CD14-positive monocyte (primary cell): ENCODE measurements at places on chromosomes 1 and 21.
A peak's percentile ranks its signal among the peaks of the same experiment; 100 is the strongest.

- no peak for DNase-seq
These were observed 160.5 kb downstream of the RASAL2 start for GRCh38 chr1:178254433-178254832.

DNA sequence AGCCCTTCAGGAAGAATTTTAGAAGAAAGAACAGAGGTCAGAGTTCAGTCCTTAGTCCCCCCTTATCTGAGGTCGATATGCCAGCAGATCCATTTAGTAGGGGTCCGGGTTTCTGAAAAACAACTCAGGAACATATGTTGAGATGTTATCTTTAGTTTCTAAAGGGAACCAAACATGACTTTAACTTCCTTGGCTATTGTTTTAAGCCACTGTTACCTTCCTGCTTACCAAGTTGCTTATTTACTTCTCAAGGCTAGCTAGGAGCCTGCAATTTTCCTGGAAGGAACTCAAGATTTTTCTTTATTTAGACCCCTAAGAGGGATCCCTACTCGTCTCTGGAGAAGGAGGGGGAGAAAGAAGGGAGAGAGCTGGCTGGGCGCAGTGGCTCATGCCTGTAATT, 54.3 kb downstream of the KCNC4 start:
- no peak for DNase-seq

- no peak for DNase-seq
These were observed 52.5 kb upstream of the KCNA3 start for GRCh38 chr1:110727246-110727645.

GRCh38 chr1:186578325-186579016, 101.8 kb downstream of the PTGS2 start:
- no peak for DNase-seq

GRCh38 chr1:206555473-206555935, 48.2 kb downstream of the RASSF5 start:
- no peak for DNase-seq

GRCh38 chr1:224816062-224816461, 113.4 kb upstream of the DNAH14 start:
- DNase-seq = no peak

GRCh38 chr1:206577626-206578025, 34.6 kb downstream of the EIF2D start:
- no peak for DNase-seq

GRCh38 chr1:245188403-245188802, 33.6 kb downstream of the KIF26B start:
- peak; percentile 54 for DNase-seq

DNA sequence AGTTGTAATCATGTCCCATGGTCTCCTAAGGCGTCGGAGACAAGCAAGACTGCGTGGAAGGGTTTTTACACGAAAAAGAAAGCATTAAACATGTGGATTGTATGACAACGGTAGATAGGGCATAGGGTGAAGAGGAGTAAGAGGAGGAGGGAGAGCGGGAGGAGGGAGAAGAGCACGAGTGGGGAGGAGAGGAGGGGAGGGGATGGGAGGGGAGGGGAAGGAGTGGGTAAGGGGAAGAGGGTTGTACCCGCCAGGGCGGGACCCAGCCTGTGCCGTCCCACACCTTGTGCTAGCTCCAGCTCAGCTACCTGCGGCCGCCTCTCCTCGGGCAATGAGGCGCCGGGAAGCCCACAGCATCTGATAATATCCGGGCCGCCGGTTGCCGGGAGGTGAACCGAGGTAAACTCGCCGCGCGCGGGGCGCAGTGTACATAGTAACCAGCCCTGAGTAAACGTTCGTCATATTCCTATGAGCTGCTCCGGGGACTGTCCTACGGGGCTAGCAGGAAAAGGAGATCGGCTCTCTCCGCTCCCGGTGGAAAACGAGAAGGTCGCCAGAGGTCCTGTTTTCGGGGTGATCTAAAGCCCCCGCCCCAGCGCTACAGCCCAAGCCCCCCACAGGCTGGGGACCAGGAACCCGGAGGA, 449 bp upstream of the RCAN3 start:
- peak; percentile 38 for DNase-seq

DNA sequence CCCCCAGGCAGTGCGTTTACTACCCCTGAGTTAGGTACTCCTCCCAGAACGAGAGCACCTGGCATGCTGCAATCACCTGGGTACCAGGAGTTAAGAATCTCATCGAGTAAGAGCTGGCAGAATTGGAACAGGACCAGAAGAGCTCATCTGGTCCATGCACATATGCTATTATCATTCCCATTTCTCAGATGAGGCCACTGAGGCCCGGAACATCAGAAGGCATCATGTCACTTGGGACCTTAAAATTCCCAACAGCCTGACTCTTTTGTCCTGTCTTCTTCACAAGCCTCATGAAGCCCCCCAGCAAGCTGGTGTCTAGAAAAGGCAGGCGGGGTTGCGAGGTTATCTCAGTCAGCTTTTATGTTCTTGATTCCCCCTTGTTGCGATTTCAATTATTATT, 13.9 kb upstream of the IFFO2 start:
- DNase-seq = no peak

DNA sequence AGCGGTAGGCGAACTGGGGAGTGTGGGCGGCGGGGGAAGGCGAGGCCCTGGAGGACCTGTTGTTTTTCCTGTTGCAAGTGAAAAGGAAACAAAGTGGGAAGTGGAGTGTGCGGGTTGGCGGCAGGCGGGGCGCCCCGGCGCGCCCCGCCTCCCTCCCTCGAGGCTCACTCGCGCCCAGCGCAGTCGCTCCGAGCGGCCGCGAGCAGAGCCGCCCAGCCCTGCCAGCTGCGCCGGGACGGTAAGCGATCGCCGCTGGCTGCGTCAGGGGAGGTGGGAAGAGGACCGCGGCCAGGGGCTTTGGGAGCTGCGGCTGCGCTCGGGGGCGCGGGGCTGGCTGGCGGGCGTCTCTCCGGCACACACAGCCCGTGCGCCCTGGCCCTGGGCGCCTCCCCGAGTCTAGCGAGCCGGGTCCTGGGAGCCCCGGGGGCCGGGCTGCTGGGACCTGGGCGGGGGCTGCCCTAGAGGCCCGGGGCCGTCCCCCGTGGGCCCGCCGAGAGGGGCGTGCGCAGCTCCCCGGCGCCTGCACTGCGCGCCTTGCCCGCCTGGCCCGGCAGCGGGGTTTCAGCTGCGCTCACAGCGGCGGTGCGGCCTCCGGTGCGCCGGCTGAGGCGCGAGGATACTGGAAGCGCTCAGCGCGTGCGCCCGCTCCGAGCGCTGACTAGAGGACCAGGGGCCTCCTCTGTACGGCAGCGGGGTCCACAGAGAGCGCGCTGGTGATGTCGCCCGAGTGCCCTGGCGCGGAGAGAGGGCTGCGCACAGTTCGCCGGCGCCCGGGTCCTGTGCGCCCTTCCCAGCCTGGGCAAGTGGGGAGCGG, at the start of gene PIK3CD:
Gene PIK3CD (plus strand): TSS at position 167 of the 814 bp plus-strand sequence. CDS start 58,725 bp downstream, outside the sequence.
- DNase-seq = peak; percentile 54

DNA sequence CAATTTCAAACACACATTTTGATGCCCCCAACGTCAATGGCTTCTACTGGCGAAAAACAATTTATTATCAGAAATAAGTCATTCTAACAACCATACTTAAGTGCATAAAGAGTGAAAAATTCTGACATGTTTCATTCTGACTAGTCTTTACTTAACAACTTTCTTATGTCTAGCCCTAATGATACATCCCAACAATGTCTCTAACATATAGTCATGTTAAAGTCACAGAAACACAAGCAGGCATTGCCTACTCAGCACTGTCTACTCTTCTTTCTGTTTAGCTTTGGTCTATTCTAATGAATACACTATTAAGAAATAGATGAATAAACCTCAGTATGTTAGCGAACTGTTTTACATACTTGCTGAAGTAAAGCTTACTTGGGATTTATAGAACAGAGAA, 105.8 kb upstream of the DUSP10 start:
- no peak for DNase-seq

GRCh38 chr21:45544449-45545235, 2.4 kb upstream of the SLC19A1 start:
- DNase-seq = no peak

DNA sequence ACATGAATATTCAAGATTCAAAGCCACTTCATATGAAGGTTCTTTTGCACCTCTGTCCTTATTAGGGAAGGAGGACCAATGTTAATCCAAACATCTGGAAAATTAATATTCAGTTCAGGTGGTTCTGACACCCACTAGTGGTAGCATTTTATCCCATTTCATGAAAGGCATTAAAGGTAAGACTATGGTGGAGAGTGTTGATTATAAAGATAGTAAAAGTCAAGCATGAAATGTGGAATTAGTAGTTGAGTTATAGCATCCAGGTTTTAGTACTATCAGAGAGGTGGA, 17.5 kb upstream of the YTHDF2 start:
- DNase-seq = no peak

DNA sequence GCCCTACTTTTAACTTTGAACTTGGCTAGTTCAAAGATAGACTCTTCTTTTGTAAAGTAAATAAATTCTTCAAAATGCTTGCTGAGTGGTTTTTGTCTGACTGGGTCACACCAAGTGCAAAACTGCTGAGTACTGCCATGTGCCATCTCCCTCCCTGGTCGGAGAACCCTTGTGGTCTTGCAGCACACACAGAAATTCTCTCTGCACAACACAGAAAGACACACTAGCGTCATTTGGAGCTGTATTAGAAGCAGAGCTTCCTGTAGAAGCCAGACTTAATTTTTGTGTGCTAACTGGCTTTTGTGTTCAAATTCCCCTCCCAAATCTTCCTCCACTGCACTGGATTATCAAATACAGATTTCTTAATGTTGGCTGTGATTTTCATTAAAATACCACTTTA, 2.5 kb downstream of the PSMB4 start:
- DNase-seq = no peak

GRCh38 chr1:69376408-69376807, 191.3 kb upstream of the LRRC7 start:
- DNase-seq = no peak

DNA sequence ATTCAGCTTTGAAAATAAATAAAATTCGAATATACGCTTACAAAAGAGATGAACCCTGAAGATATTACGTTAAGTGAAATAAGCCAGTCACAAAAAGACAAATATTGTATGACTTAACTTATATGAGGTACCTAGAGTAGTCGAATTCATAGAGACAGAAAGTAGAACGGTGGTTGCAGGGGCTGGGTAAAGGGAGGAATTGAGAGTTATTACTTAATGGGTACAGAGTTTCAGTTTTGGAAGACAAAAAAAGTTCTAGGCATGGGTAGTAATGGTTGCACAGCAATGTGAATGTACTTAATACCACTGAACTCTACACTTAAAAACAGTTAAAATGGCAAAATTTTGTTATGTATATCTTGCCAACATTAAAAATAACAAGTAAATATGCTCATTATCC, 48.6 kb upstream of the ZNHIT6 start:
- no peak for DNase-seq

GRCh38 chr21:32958288-32959002, 67.3 kb upstream of the OLIG2 start:
- DNase-seq = no peak

DNA sequence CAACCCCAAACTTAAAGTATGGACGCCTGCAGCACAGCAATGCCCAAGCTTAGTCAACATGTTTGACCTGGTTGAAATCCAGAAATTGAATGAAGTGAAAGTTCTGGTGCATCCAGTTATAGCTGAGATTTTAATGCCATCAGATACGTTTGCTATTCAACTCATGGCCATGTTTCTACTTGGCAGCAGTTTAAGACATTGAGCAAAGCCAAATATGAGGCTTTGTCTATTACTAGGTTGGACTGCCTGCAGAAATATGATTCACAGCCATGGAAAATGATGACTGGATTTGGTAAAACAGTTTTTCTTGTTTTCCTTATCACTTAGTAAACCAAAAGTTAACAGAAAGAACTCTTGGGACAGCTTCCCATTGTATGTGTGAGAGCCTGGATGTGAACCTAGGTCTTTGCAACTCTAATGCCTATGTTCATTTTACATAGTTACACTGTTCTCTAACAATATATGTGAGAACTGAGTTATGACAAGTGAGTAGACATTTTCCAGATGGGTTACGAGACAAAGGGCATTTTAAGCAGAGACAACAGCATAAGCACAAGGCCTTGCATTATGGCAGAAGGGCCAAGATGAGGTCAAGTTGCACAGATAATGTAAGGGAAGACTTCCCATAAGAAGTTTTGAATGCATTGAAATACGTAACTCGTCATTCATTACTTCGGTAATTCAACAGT, 32.4 kb upstream of the MYSM1 start:
- DNase-seq = no peak

DNA sequence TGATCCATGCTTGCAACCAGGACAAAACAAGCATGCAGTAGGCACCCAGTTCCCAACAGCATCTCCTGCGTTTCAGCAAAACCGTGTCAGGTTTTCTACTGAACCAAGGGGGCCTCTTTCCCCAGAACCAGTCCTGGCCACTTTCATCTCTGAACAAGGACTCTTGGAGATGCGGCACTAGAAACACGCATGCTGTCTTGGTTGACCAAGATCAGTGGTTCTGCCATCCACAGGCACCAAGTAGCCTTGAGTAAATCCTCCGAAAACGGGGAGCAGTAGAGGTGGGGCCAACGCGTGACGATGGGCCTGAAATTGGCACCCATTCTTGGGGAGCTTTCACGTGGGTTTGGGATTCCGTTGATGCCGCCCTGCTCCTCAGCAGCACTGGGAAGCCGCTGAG, 62.5 kb upstream of the AJAP1 start:
- no peak for DNase-seq

DNA sequence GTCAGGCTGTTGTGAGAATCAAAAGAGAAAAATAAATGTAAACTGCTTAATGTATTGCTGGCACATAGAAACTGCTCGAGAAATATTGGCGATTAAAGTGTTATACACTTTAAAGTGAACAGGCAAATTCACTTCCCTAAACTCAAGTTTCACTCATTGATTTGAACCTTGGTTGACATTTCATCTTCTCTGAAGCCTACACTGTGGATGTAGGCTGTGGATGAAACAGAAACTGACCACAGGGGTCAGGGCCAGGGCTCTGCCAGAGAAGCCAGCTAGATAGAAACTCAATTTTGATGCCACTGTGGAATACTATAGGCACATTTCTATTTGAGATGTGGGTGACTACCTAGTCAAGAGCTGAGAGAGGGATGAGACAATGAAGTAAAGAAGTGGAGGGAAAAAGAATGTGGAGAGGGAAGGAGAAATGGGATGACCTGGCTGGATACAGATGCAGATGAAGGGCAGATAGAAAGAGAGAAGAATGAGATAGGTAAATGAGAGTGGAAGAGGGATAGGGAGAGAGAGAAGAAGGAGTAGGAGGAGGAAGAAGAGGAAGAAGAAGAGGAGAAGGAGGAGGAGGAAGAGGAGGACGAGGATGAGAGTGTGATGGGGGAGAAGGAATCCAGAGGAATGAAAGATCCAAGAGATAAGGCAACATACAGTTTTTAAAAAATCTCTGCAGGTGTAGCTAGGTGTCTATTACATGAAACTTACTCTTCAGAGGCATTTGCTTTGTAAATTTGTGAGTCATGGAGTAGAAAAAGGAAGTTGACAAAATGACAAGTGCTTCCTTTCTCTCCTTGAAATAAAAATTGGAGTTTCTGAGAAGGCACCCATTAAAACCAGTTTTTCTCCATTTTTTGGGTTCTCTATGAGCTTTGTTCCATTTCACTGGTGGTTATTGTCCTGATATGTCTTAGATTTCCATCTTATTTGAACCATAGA, 17.4 kb upstream of the CD1D start:
- DNase-seq = peak; percentile 64

DNA sequence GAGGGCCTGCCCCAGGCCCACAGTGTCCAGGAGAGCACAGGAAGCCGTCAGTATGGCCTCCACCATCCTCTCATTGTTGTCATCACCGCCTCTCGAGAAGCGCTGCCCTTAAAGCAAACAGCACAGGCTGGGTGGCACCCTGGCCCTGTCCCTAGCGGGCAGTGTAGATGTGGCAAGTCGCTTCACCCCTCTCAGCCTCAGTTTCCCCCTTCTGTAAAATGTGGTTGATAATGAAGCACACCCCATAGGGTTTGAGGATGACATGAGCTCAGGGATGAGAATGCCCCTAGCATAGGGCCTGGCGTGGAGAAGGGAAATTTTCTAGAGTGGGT, 13.4 kb downstream of the PLA2G2F start:
- no peak for DNase-seq
